Left cardiac atrium (tissue), 4 donors: ENCODE measurements at places on chromosomes 4 and X. TPM values are rescaled to one million over a fixed set of nuclear protein-coding genes. Genes with fewer than 3 reads are reported as not detected.

DNA sequence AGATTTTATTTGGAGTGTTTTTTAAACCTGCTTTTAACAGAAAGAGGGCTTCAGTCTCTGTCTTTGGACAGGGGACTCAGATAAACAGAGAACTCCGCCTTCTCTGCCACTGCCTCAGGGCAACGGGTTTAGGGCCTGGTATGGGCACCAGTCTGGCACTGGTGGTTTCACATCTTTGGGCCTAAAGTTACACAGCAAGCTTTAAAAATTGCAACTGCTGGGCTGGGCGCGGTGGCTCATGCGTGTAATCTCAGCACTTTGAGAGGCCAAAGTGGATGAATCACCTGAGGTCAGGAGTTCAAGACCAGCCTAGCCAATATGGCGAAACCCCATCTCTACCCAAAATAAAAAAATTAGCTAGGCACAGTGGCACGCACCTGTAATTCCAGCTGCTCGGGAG, 10.3 kb upstream of the NAT8L start:
- DNase-seq = no peak

DNA sequence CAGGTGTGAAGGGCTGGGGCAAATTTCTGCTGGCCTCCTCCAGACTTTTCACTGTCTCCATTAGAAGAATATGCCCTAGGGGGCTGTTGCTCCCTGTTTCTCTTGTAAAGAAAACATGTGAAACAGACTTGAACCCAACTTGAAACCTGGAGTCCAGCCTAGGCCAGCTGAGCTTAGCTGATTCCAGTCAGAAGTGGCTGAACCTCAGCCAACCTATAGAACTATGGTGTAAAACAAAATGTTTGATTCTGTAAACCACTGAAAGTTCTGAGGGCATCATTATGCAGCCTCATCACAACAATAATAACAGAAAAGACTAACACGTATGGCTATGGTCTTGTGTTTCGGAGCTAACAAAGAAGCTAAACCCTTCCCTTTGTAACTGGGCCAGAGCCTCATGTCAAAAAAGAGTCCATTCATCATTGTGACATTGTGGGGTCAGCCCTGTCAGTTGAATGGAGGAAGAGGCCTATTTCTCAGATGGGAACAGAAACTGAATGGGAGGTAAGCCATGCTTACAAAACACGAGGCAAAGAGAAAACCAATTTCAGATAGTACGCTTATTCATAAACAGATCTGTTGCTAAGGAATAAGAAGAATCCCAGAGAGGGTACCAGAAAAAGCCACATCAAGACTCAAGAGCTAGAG, 34.1 kb downstream of the SETD7 start:
- no peak for DNase-seq

- DNase-seq = no peak
These were observed 108.6 kb downstream of the ARHGAP6 start for GRCh38 chrX:11557120-11557519.

- DNase-seq = no peak
These were observed 4.3 kb upstream of the SCD5 start for GRCh38 chr4:82802911-82803310.

Gene CXCL3
- total RNA-seq = 1.8 TPM

DNA sequence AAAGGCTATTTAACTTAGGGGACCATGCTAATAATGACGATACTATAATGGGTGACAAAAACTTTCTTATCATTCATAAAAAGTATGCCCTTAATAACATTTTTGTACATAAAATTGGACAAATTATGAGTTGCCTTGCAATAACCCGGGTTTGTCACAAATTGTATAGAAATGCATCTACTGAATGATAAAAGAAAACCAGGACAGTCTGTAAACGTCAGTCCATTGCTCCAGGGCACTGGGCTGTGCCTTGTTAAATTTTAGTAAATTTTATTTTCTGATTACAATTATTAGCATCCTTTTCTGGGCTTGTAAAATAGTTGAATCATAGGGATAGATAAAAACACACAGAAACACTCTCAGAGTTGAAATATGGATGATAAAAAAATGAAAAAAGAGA, 778.3 kb downstream of the RAPGEF2 start:
- DNase-seq = no peak

- DNase-seq = no peak
These were observed 24.5 kb upstream of the KDM5C start for GRCh38 chrX:53249408-53250042.

Gene ZNF630
- total RNA-seq = 2.8 TPM

Gene CLIC2
- total RNA-seq = 20.1 TPM

Gene ZAR1
- not detected for total RNA-seq

Gene MAGT1
- 66.9 TPM for total RNA-seq

DNA sequence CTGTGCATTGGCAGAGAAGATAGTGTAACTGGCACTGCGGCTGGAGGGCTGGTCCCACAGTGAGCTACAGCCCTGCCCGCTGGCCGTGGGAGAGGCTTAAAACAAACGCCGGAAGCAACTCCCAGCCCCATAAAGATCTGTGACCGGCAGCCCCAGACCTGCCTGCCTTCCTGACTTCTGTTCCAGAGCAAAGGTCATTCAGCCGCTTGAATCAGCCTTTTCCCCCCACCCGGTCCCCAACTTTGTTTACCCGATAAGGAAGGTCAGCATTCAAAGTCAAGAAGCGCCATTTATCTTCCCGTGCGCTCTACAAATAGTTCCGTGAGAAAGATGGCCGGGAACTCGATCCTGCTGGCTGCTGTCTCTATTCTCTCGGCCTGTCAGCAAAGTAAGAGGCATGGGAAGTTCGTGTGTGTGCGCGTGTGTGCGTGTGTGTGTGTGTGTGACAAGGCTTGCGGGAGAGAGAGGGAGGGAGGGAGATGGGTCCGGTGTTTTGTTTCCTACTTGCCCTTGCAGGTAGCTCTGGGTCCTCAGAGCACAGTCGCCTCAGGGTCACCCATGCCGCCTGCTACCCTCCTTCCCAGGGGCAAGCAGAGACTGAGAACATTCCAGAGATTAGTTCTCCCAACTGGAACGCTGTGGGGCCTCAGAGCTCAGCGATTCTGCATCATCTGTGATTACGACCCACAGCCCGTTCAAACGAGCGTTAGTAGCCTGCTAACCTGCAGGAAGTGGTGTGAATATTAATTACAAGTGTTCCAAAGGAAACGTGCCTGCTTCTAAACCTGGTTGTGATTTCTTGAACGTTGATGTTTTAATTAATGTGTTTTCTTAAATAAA, at the start of gene MGST2:
Gene MGST2 (plus strand): TSS at position 130 of the 840 bp plus-strand sequence. CDS start 201 bp downstream, at position 331.
- DNase-seq = peak; percentile 91

DNA sequence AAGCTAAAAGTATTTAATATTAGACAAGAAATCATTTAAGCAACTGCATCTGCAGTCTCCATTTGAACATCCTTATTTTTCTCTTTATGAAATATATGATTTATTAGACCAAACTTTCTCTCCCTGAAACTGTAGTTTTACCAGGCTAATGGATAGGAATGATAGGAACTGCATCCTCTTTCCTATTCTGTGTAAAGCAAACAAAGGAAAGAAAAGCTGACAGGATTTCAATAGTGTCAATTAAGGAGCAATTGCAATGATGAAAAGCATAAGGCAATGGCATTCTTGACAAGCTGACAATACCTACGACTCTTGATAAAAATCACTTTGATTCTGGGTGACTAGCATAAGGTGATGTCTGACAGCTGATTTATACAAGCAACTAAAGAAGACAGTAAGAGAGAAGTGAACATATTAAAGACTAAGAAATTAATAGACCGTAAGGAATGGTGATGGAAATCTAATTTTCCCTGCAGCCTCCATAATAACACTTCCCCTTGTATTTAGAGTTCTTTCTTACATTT, 502.5 kb downstream of the TECRL start:
- DNase-seq = no peak

DNA sequence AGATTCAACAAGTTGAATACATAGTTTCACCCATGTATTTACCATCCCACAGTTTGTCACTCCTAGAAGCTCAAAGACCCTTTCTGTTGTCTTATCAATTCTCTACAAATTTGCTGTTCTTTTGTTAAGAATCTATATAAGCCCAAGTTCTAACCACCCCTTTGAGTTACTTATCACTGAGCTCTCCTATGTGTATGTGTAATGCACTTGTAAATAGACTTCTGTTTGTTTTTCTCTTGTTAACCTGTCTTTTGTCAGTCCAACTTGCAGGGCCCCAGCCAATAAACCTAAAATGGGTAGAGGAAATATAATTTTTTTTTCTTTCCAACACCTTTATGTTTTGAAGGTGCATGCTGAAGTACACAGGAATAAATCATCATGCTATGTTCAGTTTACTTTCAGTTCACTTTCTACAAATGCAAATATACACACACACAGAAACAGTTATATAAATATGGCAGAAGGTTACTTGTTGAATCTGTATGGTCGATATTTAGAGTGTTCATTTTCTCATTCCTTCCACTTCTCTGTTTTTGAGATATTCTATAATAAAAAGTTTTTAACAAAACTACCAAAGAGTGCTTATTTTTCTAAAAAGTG, 22.3 kb upstream of the CLOCK start:
- no peak for DNase-seq

- DNase-seq = no peak
These were observed 65.9 kb upstream of the MAOA start for GRCh38 chrX:43590150-43590549.

Gene GAGE2A
- not detected for total RNA-seq

Gene DSPP
- not detected for total RNA-seq
